Occipital lobe (tissue), 3 donors: ENCODE measurements at places on chromosomes 6 and 20.

GRCh38 chr6:137043710-137044365 is 927 bp downstream of the IL20RA start:
- no peak for DNase-seq

DNA sequence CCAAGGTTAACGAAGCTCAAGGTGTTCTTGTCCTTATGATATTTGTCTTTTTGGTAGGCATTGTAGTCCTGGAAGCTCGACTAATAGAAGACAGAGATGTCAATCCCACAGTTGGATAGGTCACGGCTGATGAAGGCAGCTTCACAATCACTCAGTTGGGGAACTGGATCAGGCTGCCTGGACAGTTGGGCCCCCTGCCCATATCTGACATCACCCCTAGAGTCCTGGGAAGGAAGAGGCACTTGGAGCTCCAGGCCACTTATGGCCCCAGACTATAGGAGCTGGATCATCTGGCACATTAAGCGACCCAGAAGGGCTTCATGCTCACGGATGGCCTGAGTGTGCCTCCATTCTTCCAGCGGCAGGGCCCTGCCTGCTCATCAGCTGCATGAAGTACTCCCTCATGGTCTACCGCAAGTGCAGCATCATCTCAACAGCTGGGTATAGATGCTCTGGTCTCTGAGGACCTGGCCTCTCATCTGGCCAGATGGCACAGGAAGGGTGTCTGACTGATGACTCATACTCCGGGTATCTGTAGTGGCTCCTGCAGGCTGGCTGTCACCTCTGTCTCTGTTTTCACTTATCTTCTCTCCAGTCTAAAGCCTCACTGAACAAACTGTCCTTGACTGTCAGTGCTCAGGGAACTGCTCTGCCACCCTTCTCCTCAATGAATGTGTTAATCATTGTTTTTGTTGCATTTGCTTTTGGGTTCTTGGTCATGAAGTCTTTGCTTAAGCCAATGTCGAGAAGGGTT is 29.2 kb upstream of the SSR1 start:
- DNase-seq: no peak

DNA sequence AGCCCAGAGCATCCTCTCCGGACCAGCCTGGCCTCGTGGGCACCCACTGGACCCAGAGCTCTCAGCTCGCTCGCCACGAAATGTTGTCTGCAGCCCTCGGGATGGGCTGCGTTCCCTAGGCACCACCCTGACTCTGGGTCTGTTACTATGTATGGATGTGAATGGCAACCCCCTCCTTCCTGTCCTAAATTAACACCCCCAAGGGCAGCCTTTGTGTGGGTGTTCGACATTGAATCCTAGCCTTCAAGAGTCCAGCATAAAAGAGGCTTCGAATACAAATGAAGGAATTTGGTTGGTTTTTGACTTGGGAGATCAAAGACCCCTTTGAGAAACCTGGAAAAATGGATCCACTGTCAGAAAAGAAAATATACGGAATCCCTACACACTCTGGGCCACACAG is 86.1 kb downstream of the BMP7 start:
- DNase-seq: no peak

- DNase-seq: no peak
These were observed 1.4 kb downstream of the QKI start for GRCh38 chr6:163415620-163416556.

GRCh38 chr6:148689168-148689567 is 57.7 kb upstream of the UST start:
- DNase-seq: no peak

DNA sequence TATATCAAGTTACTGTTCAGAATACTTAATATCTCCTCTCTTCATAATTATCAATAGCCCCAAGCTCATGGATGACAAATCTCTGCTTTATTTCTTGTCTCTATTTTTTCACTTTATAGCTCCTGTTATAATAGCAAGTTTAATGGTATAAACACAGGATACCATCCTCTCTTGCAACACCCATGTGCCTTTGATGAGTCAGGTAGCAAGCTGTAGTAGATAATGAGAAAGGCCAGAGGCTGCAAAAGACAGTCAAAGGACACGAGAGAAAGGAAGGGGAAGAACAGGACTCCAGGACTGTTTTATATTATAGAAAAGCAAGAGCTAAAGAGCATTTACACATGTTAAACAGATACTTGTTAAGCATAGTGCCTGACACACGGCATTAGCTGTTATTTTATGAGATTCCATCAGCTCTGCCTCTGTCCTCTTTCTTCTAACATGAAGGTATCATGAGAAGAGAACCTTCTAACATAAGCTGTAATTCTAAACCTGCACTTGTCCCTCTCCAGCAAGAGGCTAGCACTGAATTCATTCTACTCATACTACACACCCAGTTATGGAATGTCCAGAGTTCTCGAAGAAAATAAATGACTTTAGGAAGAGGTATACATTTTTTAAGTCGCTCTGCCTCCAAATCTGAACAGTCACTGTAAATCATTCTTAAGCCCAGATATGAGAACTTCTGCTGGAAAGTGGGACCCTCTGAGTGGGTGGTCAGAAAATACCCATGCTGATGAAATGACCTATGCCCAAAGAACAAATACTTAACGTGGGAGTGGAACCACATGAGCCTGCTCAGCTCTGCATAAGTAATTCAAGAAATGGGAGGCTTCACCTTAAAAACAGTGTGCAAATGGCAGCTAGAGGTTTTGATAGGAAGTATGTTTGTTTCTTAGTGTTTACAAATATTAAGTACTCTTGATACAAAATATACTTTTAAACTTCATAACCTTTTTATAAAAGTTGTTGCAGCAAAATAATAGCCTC is 45.0 kb downstream of the NT5E start:
- DNase-seq: no peak

DNA sequence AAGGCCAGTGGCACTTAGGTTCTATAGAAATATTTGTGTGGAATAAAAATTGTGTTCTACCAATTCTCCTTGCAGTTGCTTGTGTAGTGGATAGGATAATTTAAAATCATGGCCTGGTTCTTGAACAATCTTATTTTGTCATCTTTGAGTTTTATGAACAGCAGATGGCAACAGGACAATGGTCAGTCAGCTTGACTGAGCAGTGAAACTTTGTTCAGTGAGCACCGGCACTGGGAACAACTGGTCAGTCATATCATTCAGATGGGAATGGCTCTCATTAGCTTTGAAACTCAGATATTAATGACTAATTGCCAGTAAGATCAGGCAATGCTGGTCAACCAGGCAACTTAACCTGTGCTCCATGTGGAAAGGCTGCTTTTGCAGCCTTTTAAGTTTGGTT is 129.2 kb downstream of the BCKDHB start:
- DNase-seq: no peak

DNA sequence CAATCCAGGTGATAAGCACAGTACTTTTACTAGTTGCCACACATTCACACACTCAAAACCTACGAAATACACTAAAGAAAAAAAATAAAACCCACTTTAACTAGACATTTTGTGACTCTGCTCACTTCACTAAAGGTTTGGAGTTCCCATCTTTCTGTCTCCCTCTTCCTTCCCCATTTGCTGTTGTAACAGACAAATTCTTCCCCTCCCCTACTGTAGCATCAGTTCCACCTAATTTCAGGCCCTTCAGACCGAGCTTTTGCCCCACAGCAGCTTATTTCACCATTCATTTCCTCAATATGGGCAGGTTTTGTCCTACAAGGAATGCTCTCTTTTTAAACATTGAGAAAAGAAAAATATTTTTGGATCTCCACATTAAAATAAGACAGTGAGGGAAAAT is 31.3 kb upstream of the MRAP2 start:
- DNase-seq: no peak

GRCh38 chr6:148557796-148558321 is 189.0 kb upstream of the UST start:
- no peak for DNase-seq

- DNase-seq: no peak
These were observed 2.6 kb downstream of the NT5E start for GRCh38 chr6:85452441-85452881.

DNA sequence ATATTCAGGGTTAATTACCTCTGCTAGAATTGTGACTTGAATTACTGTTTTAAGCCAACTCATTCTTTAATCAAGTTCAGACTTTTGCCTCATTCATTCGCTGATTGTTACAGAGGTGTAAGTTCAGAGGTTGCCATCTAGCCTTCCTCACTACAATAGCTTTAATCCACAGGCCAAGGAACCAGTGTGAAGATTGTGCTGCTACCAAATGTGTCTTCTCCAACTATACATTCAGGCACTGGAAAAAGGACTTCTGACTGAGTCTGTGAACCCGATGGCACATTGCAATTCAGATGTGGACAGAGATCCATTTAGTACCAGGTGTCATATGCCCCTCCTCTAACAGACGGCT is 111.2 kb upstream of the ADGRF1 start:
- DNase-seq: no peak

GRCh38 chr20:21618759-21619416 is 86.6 kb upstream of the PAX1 start:
- DNase-seq: no peak

DNA sequence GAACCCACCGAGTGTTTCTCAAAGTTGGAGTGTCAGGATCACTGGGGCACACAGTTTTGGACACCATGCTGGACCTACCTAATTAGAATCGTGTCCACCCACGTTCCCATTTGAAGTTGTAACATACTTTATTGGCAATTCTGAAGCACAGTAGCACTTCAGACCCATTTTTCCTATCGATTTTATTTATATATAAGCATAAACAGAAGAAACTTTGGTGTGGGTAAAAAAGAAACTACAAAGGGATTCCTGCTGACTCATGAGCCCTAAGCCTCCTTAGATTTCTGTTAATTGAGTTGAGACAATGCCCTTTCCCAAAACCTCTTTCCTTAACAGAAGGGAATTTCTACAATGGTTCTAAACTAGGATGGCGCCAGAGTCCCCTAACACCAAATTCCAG is 398.0 kb downstream of the CDKAL1 start:
- no peak for DNase-seq

GRCh38 chr6:97917369-97917768 is 634.4 kb upstream of the MMS22L start:
- DNase-seq: no peak

GRCh38 chr6:167796192-167796981 is 30.3 kb upstream of the AFDN start:
- no peak for DNase-seq

DNA sequence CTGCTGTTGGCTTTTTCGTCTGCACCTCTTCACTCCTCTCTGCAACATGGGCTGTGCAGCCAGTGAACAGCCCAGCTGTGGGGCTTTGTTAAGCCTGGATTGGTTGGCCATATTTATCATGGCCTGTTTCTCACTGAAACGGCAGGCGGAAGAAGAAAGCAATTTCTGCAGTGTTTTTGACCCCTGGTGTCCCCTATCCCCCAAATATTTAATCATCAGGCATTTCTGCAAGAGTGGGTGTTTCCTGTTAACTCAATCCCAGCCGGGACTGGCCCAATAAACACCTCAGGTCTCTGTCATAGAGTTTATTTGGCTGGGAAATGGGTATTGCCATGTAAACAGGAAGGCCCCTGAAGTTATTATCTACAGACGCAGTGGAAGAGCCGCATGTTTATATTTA is 174.8 kb upstream of the SUPT3H start:
- no peak for DNase-seq

GRCh38 chr6:4905826-4906225 is 98.0 kb downstream of the RPP40 start:
- no peak for DNase-seq

DNA sequence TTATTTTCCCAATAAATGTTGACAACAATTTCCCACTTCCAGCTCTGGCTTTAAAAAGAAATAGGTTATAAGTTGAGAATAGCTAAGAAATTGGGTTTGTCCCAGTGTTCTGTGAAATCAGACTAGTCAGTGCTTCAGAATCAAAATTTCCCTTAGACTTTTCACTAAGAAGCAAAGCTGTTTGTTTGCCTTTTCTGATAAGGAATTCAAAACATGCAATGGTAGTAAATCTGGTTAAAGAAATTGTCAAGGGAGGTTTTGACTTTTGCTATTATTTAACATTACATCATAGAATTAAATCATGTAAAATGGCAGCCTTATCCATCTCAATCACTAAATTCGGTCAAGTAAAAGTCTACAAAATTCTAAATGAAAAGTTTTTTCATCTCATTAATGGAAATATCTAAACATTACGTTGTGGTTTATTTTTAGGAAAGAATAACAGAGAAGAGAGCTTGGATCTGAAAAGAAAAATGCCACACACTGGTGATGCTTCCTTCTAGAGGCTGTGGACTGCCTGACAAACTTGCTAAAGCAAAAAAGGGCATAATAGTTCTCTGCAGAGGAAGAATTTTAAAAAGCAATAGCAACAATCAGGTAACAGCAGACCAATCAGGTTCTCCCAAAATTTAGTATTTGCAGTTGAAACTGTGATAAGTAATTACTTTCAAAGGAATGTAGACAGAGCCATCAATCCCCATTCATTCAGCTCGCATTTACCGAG is 36.4 kb downstream of the PLAGL1 start:
- DNase-seq: no peak

- DNase-seq: no peak
These were observed at the start of gene EYA4 for GRCh38 chr6:133241086-133241900. EYA4 (plus strand) TSS chr6:133241357; CDS start chr6:133274781, 33,424 bp downstream.

GRCh38 chr20:44209686-44210405 is 725 bp downstream of the OSER1 start:
- no peak for DNase-seq

GRCh38 chr6:166604328-166604727 is 17.9 kb upstream of the RAMACL start:
- DNase-seq: no peak
